ENCODE measurements at places on chromosomes 13 and 19. TPM values are rescaled to one million over a fixed set of nuclear protein-coding genes. Genes with fewer than 3 reads are reported as not detected.

Gene ZNF723
- total RNA-seq: not detected

Gene GSX1
- not detected for total RNA-seq

- H3K4me3 ChIP-seq: peak overlapping the region; percentile 93
- H3K36me3 ChIP-seq: no peaks in the 10 kb centered on the region
- H3K27ac ChIP-seq: peak overlapping the region; percentile 97
- no peak for DNase-seq
- peaks cover 11% of the 10 kb centered on the region for H3K4me1 ChIP-seq
Observed at GRCh38 chr19:41363371-41363752, 587 bp downstream of the B9D2 start.

DNA sequence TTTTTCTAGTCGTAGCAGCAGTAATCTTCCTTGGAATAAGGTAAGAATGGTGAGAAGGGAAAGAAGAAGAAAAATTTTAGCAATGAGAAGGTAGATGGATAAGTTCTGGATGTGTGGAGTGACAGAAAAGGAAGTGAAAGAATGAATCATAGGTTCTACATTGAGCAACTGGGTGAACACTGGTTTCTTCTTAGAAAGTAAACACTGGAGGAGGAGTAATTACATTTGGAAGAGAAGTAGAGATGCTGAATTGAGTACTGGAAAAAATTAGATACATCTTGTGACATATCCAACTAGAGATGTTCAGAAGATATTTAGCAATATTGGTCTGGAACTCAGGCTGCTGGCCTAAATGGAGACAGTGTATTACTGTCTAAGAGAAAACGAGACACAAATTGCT, 148.5 kb downstream of the GPC5 start:
- H3K27ac ChIP-seq: no peak overlapping the region
- no peak overlapping the region for H3K4me3 ChIP-seq
- H3K27me3 ChIP-seq: no peaks in the 10 kb centered on the region
- DNase-seq: no peak

DNA sequence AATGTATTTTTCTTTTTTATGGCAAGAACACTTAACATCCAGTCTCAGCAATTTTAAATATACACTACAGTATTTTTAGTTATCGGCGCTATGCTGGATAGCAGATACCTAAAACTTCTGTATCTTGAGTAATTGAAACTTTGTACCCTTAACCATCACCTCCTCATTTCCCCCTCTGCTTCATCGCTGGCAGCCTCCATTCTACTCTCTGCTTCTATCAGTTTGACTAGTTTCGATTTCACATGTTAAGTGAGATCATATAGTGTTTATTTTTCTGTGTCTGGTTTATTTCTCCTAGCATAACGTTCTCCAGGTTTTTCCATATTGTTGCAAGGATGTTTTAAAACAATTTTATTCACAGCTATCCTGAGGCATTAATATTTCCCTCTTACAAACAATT, 340.8 kb upstream of the SLC10A2 start:
- no peaks in the 10 kb centered on the region for H3K27me3 ChIP-seq
- H3K4me3 ChIP-seq: no peak overlapping the region
- no peak overlapping the region for H3K27ac ChIP-seq
- H3K4me1 ChIP-seq: no peaks in the 10 kb centered on the region
- DNase-seq: no peak

DNA sequence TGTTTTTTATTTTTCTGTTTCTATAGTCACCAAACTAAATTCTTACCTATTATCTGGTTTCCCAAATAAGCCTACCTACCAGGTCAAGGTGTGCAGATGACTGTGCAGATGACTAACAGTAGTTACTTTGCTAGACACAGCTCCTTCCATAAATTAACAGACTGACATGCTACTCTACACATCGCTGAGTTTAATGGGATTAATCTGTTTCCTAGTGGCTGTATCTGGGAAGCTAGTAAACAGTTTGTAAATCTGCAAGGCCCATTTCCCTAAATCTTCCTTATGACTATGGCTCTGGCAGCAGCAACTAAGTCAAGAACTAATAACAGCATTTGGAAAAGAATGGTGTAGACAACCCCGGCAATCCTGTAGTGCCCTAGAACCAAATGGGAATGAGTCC, 27.9 kb downstream of the MIPEP start:
- H3K27ac ChIP-seq: no peak overlapping the region
- no peak overlapping the region for H3K4me3 ChIP-seq
- no peaks in the 10 kb centered on the region for H3K27me3 ChIP-seq
- no peak for DNase-seq

DNA sequence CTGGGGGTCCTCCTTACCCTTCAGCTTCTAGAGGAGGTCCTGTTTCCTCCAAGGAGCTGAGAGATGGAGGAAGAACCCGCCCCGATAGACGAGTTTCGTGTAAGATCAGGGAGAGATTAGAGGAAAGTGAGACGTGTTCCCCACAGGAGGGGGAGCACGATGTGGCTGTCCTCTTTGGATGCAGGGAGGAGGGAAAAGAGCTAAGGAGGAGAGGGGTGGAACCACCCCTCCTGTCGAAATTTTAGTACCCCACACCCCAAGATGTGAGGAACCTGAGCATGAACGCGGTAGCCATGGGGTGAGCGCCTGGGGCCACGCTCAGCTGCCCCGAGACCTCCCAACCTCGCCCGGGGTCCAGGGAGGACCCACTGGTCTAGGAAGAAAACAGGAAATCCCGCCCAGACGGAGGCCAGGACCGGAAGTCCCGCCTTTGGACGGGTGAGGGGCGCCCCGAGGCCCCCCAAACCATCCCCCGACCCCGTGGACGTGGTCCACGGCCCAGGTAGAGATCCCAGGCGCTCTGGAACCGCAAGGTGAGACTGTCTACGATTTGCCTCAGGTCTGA, 1.2 kb downstream of the AKT1S1 start:
- no peak for DNase-seq
- peak overlapping the region; percentile 90 for H3K4me3 ChIP-seq
- peaks cover 30% of the 10 kb centered on the region for H3K4me1 ChIP-seq
- no peaks in the 10 kb centered on the region for H3K27me3 ChIP-seq

DNA sequence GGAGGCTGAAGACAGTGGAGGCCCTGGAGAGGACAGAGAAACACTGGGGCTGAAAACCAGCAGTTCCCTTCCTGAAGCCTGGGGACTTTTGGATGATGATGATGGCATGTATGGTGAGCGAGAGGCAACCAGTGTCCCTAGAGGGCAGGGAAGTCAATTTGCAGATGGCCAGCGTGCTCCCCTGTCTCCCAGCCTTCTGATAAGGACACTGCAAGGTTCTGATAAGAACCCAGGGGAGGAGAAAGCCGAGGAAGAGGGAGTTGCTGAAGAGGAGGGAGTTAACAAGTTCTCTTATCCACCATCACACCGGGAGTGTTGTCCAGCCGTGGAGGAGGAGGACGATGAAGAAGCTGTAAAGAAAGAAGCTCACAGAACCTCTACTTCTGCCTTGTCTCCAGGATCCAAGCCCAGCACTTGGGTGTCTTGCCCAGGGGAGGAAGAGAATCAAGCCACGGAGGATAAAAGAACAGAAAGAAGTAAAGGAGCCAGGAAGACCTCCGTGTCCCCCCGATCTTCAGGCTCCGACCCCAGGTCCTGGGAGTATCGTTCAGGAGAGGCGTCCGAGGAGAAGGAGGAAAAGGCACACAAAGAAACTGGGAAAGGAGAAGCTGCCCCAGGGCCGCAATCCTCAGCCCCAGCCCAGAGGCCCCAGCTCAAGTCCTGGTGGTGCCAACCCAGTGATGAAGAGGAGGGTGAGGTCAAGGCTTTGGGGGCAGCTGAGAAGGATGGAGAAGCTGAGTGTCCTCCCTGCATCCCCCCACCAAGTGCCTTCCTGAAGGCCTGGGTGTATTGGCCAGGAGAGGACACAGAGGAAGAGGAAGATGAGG, 1.5 kb downstream of the PPP1R15A start:
- H3K27ac ChIP-seq: peak overlapping the region; percentile 100
- H3K36me3 ChIP-seq: peaks cover 40% of the 10 kb centered on the region
- no peak for DNase-seq

DNA sequence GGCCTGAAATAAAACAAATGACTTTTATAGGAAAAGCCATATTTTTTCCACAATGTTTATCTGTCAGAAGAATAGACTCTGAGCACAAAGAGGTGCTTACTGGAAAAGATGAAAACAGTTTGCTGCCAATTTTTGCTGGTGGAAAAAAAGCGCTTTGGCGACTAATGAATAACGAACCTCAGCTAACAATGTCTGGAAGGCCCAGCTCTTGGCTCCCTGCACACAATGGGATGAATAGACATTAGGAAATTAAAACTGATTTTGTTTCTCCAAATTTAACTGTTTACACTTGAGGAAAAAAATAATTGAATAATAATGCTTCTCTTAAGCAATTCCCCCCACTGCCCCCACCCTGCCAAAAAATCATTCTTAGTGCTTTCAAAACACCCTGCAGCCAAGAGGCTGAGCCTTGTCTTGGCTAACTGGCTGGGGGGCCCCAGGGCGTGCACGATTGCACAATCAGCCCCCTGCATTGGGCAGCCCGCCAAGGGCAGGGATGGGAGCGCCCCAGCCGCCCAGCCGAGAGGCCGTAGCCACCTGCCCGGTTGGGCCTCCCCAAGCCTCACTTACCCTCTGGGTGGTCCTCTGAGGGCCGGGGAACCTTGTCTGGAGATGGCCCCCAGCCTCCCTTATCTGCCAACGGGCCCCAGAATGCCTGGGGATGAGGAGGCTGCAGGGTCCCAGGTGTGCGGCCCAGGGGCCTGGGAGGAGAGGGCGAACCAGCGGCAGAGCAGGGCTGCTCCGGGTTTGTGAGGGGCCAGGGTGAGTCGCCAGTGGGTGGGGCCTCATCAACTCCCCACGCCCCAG, 16.8 kb downstream of the CEBPG start:
- peaks cover 48% of the 10 kb centered on the region for H3K4me1 ChIP-seq
- no peak for DNase-seq
- peaks cover 13% of the 10 kb centered on the region for H3K36me3 ChIP-seq

DNA sequence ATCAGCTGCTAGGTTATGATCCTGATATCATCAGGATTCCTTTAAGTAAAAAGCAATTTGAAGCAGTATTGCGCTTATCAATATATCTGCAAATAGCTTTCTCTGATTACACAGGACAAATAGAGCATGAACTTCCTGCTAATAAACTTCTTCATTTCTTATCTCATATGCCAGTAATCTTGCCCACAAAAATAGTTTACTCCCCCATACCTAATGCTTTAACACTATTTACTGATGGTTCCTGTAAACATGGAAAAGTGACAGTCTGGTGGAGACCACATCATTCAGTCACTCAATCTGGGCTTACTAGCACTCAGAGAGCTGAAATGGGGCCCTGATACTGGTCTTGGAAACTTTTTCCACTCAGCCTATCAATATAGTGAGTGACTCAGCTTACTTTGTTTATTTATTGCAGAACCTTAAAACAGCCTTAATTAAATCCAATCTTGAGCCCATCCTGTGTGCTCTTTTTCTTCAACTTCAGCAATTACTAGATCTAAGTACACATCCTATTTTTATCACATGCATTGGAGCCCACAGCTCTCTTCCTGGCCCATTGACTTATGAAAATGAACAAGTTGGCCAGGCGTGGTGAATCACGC, 1464.3 kb downstream of the UQCRFS1 start:
- H3K4me1 ChIP-seq: no peaks in the 10 kb centered on the region
- H3K27me3 ChIP-seq: no peaks in the 10 kb centered on the region
- H3K36me3 ChIP-seq: peaks cover 6% of the 10 kb centered on the region
- no peak for DNase-seq
